ENCODE measurements at places on chromosomes 5 and 9.

GRCh38 chr9:71814226-71814625, 45.9 kb upstream of the CEMIP2 start:
- DNase-seq: no peak

DNA sequence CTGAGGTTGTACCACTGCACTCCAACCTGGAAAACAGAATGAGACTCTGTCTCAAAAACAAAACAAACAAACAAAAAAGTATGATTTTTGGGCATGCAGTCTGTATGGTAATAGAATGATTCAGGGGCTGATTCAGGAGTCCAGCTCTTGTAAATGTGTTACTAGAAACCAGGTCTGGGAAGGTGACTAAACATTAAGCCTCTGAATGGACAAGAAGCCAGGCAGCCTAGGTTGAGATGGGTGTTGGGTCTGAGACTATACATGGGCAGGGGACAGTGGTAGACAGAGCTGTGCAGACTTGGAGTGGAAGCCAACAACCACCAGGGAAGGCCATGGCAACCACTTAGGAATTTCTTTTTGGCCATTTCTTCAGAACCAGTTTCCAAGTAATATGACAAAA, 64.9 kb upstream of the TLE1 start:
- DNase-seq: no peak

DNA sequence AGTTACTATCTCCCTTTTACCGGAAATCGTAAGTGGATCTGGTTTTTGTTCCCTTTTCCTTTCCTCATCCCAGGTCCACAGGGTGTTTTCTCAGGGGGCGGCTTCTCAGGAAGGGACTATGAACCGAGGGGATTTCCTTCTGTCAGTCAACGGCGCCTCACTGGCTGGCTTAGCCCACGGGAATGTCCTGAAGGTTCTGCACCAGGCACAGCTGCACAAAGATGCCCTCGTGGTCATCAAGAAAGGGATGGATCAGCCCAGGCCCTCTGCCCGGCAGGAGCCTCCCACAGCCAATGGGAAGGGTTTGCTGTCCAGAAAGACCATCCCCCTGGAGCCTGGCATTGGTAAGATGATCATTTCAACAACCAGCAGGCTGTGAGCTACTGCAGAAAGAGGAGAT, 75.8 kb downstream of the GOLPH3 start:
- no peak for DNase-seq

DNA sequence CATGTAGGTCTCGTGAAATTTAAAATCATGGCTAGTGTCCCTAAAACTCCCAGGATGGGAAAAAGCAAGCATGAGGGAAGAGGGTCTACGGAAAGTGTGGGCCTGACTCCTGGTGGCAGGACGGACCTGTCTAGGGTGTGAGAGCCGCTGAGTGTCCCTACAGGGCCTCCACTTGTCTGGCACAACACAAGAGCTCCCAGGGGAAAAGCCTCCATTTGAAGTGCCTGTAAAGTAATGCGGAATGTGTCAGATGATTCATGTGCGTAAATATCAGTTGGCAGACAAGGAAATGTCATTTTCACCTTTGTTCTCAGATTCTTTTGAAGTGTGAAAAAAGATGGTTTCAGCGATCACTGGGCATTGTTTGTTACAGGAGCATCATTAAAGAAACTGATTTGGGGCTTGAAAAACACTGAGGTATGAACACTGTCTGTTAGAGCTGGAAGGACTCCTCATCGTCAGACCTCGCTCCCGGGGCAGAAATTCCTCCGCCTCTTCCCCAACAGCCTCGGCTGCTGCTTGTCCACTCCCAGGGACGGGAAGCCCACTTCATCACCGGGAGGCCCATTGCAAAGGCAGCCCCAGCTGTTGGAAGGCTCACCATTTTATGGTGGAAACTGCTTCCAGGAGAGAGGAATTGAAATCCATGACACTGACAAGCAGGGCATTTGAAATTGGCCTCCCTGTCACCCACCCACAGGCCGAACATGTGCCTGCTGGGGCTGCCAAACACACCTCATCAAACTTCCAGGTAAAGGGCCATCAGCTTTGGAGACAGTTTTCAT, 240.8 kb downstream of the FSTL4 start:
- no peak for DNase-seq

DNA sequence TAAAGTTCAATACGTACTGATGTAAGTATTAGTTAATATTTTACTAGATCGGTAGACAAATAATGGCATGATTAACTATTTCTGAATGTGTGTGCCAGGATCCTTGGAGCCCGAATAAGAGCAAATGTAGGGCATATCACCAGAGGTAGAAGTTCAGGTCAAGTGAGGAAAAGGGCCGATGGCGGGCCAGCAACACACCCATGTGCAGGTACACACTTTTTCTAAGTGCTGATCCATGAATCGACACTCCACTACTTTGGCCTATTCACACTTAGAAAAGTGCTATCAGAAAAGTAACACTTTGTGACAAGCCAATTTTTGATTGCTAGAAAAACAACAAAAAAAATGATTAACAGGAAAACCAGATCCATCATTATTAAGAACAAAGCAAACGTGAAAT, 150.3 kb downstream of the AUH start:
- DNase-seq: no peak
